Suppressor macrophage treated with lipopolysaccharide for 1 hour (primary cell): ENCODE measurements at places on chromosomes 11 and 22.

GRCh38 chr22:27912101-27912500 is 7.0 kb downstream of the PITPNB start:
- DNase-seq, result peak; percentile 78

- no peak for DNase-seq
Observed at GRCh38 chr22:32733196-32733768, 68.2 kb upstream of the TIMP3 start.

DNA sequence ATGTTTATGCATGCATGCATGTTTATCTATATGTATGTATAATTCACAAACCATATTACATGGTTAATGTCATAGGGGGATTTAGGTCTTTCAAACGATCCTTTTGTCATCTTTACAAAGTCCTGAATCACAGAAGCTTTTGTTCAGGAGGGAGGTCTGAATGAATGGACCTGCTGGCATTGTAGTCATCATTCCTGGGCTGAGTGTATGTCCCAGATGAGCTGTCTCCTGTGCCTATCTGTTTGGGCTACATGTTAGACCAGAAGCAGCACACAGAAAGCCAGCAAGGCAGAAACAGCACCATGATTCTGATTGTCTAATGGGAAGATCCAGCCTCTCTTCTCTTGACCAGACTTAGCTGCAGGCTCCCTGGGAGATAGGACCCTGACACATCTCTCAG is 69.5 kb downstream of the ADM start:
- DNase-seq, result no peak

DNA sequence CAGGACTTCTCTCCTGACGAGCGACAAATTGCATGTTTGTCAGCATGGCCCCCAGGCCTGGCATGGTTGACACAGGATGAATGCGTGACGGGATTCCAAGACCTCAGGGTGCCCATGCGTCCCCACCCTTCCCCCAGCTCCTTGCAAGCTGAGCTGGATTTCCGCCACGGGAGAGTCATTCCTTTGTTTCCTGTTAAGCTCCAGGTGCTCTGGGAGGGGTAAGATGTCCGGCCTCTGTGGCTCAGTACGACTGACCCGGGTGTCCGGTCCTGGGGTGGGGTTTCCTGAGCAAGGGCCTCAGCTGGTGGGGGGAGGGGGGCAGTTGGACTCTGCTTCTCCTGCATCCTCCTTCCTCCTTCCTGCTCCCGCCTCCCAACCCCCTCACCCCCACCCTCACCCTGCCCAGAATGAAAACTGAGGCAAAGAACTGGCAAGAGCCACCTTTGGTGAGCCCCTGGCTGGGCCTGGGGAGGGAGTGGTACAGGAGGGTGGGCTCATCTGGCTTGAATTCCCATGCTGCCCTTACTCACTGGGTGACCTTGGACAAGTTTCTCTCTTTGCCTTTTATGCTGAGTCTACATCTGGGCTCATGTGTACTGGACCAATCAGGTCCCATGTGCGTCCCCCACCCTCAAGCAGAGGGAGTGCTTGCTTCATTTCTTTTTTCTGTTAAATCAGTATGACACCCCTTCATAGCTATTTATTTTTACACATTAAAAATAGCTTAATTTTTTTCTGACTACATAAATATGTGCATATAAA is 2.5 kb downstream of the CDC42EP2 start:
- DNase-seq, result no peak

GRCh38 chr11:46801694-46802470 is 44.2 kb downstream of the CKAP5 start:
- no peak for DNase-seq

DNA sequence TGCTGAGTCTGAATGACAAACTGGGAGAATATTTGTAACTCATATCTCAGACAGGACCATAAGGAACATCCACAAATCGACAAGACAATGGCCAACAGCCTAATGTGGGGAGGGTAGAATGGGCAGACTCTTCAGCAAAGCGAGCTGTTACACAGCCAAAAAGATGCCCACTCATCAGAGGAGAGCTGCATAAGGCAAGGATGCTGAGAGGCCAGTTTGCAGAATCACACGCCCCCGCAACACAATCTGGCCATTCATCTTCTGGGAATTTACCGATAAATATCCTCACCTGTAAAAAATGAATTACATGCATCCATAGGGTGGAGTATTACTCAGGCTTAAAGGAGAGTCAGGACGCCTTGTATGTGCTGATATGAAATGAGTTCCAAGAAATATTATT is 57.5 kb upstream of the SLC22A12 start:
- no peak for DNase-seq

DNA sequence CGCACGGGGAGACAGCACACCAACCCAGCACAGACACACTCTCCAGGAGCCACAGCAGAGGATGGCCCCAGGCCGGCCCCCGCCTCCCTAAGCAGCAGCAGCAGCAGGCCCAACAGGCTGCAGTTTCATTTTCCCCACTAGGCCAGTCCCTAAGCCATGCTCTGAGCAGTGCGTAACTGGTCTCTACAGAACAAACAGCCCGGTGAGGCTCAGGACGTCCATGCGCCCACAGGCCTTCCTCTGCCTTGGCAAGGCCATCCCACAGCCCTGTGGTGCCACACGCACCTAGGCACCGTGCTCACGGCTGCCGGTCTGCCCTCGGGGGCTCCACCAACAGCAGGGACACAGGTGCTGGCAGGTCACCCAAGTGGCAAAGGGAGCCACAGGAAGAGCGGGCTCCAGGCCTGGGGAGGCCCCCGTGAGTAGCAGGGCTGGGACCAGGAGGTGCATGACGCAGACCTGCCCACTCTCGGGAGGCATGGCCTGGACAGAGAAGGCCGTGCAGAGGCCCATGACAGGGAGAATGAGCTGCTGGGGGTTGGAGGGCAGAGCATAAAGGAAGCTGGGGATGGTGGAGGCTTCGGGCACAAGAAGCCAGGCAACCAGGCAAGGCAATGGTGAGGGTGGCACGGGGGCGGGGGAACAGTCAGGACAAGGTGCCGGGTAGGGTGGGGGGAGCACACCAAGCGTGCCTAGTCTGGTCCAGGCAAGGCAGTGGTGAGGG is 1.4 kb upstream of the MOB2 start:
- no peak for DNase-seq

- DNase-seq, result peak; percentile 22
Observed at GRCh38 chr22:27761000-27761399, 40.6 kb downstream of the MN1 start.

DNA sequence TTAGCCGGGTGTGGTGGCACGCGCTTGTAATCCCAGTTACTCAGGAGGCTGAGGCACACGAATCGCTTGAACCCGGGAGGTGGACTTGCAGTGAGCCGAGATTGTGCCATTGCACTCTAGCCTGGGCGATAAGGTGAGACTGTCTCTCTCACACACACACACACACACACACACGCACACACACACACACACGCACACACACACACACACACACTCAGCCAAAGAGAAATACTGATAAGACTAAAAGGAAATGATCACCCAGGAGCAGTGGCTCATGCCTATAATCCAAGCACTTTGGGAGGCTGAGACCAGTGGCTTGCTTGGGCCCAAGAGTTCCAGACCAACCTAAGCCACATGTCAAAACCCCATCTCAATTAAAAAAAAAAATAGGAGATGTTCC is 20.8 kb downstream of the HSPA8 start:
- DNase-seq, result no peak

DNA sequence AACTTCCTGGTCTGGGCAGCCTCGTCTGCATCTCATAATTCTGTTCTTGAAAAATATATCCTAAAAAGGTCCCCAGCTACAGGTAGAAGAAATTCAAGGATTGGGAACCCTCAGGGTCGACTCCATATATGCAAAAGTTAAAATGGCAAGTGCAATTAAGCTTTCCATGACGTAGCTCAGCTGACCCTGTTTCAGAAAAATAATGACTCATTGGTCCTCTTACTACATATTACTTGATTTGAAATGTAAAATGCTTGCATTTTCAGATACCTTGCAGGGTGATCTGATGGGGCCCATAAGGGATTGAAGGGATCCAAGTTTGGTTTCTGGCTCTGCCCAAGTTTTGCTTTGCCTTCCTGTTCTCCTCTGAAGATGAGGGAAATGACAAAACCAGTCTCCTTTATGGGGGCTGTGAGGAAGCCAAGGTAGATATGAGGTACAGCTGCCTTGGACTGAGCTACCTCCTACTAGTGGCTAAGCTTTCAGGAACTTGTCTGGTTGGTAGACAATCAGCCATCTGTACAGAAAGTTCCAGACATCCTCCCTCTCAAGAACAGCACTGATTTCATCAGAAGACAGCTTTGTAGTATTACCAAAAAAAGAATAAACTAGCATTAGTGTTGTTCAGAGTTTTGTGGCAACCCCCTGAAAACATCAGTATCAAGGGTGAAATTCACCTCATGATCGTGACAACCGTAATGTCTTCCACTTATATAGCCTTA is 177.3 kb downstream of the DBX1 start:
- DNase-seq, result no peak

DNA sequence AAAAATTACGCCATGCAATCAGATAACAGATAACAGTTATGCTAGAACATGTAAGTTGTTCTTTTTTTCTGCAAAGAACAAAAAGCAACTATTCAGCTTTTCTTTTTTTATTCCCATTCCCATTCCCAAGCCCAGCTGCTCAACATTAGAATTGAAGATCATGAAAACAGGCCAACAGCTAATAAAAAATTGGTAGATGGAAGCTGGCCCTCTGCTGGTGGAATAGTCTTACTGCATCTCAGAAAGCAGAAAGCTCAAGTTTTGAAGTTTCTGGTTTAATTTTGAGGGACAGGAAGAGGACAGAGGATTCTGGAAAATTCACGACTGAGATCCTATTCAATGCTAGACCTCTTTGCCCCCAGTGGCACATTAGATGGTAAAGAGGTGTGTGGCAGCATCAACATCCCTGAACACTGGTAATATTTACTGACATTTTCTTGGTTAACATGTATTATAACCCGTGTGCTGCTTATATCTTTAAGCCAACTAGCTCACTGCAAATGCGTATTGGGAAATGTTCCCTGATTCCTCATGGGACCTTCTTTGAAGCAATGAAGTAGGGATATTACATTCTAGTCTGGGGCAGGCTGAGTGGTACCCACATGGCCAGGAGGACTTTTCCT is 591.2 kb downstream of the OPCML start:
- peak; percentile 23 for DNase-seq
